ENCODE measurements at places on chromosomes 1 and 21.

- peak; percentile 42 for DNase-seq
Observed at GRCh38 chr1:17270891-17271765, 22.2 kb downstream of the PADI3 start.

- no peak for DNase-seq
Observed at GRCh38 chr1:216531263-216532239, 108.3 kb upstream of the USH2A start.

GRCh38 chr1:39683591-39684312 lies 7.5 kb downstream of the HPCAL4 start:
- no peak for DNase-seq

GRCh38 chr1:19866758-19867157 lies 15.4 kb upstream of the OTUD3 start:
- DNase-seq: no peak

GRCh38 chr1:54381524-54381923 lies 24.7 kb downstream of the SSBP3 start:
- DNase-seq: no peak

All from putamen (tissue), 1 donor.